Skin of body (tissue), 3 donors: ENCODE measurements at places on chromosomes 6 and 20. TPM values are rescaled to one million over a fixed set of nuclear protein-coding genes. Genes with fewer than 3 reads are reported as not detected.

Gene SLC16A10
- 8.6 TPM for total RNA-seq

Gene FUT9
- total RNA-seq: 0.10 TPM

Gene USP49
- total RNA-seq: 5.0 TPM

Gene LCA5
- 10.1 TPM for total RNA-seq

Gene RHAG
- 5.8 TPM for total RNA-seq

Gene PNLDC1
- total RNA-seq: 0.30 TPM

Gene DNAH8
- 0.89 TPM for total RNA-seq

Gene ZNF391
- 3.0 TPM for total RNA-seq

Gene NKAIN2
- total RNA-seq: 0.59 TPM

Gene SLA2
- 0.39 TPM for total RNA-seq

Gene NOX3
- not detected for total RNA-seq

Gene C20orf141
- not detected for total RNA-seq

Gene COL19A1
- 2.3 TPM for total RNA-seq

Gene GTPBP2
- 34.8 TPM for total RNA-seq

Gene LAMA5
- total RNA-seq: 44.2 TPM

Gene RRAGD
- total RNA-seq: 13.9 TPM

Gene AKAP7
- total RNA-seq: 19.9 TPM

Gene ATP9A
- total RNA-seq: 24.6 TPM

Gene CRISP3
- total RNA-seq: 7.4 TPM

Gene SGK2
- 8.3 TPM for total RNA-seq

Gene VARS2
- 11.8 TPM for total RNA-seq

Gene NMBR
- not detected for total RNA-seq

Gene ZNF133
- 20.4 TPM for total RNA-seq

Gene TDP2
- 27.1 TPM for total RNA-seq

Gene FAM209B
- total RNA-seq: not detected

Gene TRIM15
- total RNA-seq: 1.4 TPM

Gene TTK
- 12.0 TPM for total RNA-seq

Gene POU5F1
- total RNA-seq: 0.69 TPM

Gene FUCA2
- 13.6 TPM for total RNA-seq

Gene CST4
- not detected for total RNA-seq

Gene BPIFB1
- not detected for total RNA-seq

Gene CTAGE9
- total RNA-seq: not detected
